ENCODE measurements at places on chromosomes 4 and X.
A peak's percentile ranks its signal among the peaks of the same experiment; 100 is the strongest.

DNA sequence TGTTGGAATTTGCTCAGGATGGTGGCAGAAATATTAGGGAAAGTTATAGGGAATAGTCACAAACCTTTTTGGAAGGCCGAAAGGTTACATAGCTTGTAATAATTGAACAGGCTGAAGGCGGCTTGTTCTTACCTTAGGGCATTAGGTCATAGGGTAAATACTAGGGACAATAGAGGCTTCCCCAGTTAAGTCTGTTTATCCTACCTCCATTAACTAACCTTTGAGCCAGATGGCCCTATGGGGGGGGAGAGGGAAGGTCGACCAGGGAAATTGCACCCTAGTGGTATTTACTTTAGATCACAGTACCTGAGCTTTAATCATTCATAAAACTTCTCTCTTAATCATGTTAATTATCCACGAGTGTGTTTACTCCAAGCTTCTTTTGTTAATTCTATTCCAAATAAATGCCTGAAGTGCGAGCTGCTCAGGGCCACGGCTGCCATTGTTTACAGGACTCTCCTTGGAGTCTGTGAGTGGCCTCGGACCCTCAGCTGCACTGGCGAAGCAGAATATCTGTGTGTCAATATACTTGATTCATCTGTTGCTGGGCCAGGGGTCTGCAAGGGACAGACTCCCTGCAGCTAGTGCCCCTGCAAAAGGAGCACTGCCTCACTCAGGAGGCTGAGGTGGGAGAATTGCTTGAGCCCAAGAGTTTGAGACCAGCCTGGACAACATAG, 22.9 kb downstream of the PAGE2 start:
- H3K27ac ChIP-seq = no peak overlapping the region
- H3K36me3 ChIP-seq = no peaks in the 10 kb centered on the region
- H3K4me3 ChIP-seq = no peak overlapping the region
- no peaks in the 10 kb centered on the region for H3K4me1 ChIP-seq
- no peaks in the 10 kb centered on the region for H3K27me3 ChIP-seq

GRCh38 chr4:147096667-147097604, 151.3 kb upstream of the TTC29 start:
- no peaks in the 10 kb centered on the region for H3K27me3 ChIP-seq
- no peak overlapping the region for H3K27ac ChIP-seq
- H3K4me3 ChIP-seq = no peak overlapping the region
- no peak for DNase-seq
- H3K4me1 ChIP-seq = no peaks in the 10 kb centered on the region

GRCh38 chr4:155026715-155027114, 181.7 kb upstream of the NPY2R start:
- H3K4me1 ChIP-seq = no peaks in the 10 kb centered on the region
- H3K4me3 ChIP-seq = no peak overlapping the region
- H3K36me3 ChIP-seq = no peaks in the 10 kb centered on the region
- no peak overlapping the region for H3K27ac ChIP-seq
- no peaks in the 10 kb centered on the region for H3K27me3 ChIP-seq

DNA sequence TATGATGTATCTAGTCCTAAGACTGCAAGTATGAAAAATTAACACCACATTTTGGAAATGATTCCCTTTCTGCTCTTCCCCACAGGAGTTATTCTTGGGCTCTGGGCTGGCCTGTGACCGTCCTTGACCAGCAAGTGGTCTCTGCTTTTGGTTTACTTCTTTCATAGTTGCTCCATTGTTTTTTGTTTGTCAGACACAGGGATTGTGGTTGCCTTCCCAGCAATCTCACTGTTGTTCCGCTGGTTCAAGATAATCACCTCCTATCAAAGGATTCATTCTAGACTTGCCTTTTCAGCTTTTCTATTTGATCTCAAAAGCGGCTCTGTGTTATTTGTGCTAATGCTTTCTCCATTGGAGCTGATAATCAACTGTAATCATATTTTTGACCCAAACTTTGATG, 218.8 kb downstream of the MGST2 start:
- H3K36me3 ChIP-seq = no peaks in the 10 kb centered on the region
- DNase-seq = peak; percentile 66
- peak overlapping the region; percentile 54 for H3K27ac ChIP-seq
- no peak overlapping the region for H3K4me3 ChIP-seq
- no peaks in the 10 kb centered on the region for H3K27me3 ChIP-seq

Data from testis (tissue), 5 donors.